Activated T-cell treated with anti-CD3 and anti-CD28 coated beads for 48 hours (primary cell): ENCODE measurements at places on chromosomes 7 and 10.
A peak's percentile ranks its signal among the peaks of the same experiment; 100 is the strongest.

- DNase-seq, result no peak
Observed at GRCh38 chr10:26650406-26650805, 47.1 kb upstream of the PDSS1 start.

- no peak for DNase-seq
Observed at GRCh38 chr7:7425321-7425720, 110.4 kb downstream of the COL28A1 start.

- no peak for DNase-seq
Observed at GRCh38 chr7:54560723-54561122, 18.5 kb downstream of the VSTM2A start.

GRCh38 chr10:97811958-97812357 lies 37.7 kb upstream of the GOLGA7B start:
- no peak for DNase-seq

GRCh38 chr7:102439963-102440795 lies 6.8 kb downstream of the ORAI2 start:
- DNase-seq, result no peak

- no peak for DNase-seq
Observed at GRCh38 chr10:86553213-86553612, 31.6 kb upstream of the WAPL start.

- no peak for DNase-seq
Observed at GRCh38 chr10:23096802-23097549, 1.6 kb downstream of the MSRB2 start.

- no peak for DNase-seq
Observed at GRCh38 chr10:93580828-93581227, 14.4 kb downstream of the FFAR4 start.

GRCh38 chr10:86443936-86444335 lies 77.3 kb upstream of the GRID1 start:
- DNase-seq, result no peak

GRCh38 chr7:69256634-69257081 lies 341.6 kb upstream of the AUTS2 start:
- no peak for DNase-seq

DNA sequence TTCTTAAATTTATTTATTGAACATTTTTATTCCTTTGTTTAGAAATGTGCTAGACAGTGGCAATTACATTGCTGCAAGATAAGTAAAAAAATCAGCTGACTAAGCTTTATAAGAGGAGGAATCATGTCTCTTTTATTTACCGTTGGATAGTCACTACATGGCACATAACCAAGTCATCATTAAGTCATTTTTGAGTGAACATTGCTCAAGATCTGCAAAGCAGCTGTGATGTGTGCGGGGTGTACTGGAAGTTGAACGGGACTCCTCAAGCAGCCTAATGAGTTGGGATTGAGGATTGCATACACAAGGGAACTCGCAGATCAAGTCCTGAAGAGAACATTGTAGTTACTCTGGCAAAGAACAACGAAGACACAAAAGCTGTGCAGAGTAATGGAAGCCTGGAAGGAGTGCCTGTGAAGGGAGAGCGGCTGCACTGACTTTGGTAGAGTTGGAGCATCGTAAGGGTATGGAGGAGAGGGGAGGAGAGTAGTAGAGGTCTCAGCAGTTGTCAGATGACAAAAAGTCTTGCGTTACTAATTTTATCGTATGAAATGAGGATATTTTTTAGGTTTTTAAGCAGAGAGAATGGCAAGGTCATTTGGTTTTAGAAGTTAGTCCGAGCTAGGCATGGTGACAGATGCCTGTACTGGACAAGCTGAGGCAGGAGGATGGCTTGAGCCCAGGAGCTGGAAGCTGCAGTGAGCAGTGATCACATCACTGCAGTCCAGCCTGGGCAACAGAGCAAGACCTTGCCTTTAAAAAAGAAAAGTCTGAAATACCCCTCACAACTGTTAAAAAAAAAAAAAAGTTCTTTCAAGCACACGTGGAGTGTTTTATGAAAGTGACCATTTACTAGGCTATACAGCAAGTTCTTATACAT lies 95.1 kb downstream of the BMPR1A start:
- DNase-seq, result no peak

- DNase-seq, result no peak
Observed at GRCh38 chr10:104732222-104732621, 91.1 kb downstream of the SORCS3 start.

- DNase-seq, result no peak
Observed at GRCh38 chr7:128266883-128267594, 26.0 kb downstream of the LEP start.

GRCh38 chr7:2750004-2750407 lies 62.0 kb downstream of the AMZ1 start:
- no peak for DNase-seq

GRCh38 chr7:99365318-99366141 lies 9.0 kb upstream of the ARPC1B start:
- peak; percentile 42 for DNase-seq

- DNase-seq, result no peak
Observed at GRCh38 chr10:116216676-116217075, 56.3 kb downstream of the GFRA1 start.

GRCh38 chr7:137591421-137591837 lies 247.9 kb upstream of the PTN start:
- no peak for DNase-seq

- no peak for DNase-seq
Observed at GRCh38 chr7:39446546-39446945, 119.7 kb upstream of the YAE1 start.

DNA sequence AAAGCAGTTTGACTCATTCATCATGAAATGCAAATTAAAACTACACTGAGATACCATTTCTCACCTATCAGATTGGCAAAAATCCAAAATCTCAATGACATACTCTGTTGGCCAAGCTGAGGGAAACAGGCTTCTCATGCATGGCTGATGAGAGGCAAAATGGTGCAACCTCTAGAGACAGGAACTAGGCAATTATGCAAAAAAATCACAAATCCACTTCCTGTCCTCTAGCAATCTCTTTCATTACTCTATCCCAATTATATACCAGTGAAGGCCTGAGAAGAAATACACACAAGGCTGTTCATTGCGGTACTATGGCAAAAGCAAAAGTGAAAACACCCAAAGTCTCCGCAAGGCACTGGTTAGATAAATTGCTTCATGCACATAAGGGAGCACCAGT lies 25.9 kb upstream of the PTPRN2 start:
- DNase-seq, result no peak

GRCh38 chr7:114930829-114931655 lies 9.1 kb downstream of the MDFIC start:
- no peak for DNase-seq

DNA sequence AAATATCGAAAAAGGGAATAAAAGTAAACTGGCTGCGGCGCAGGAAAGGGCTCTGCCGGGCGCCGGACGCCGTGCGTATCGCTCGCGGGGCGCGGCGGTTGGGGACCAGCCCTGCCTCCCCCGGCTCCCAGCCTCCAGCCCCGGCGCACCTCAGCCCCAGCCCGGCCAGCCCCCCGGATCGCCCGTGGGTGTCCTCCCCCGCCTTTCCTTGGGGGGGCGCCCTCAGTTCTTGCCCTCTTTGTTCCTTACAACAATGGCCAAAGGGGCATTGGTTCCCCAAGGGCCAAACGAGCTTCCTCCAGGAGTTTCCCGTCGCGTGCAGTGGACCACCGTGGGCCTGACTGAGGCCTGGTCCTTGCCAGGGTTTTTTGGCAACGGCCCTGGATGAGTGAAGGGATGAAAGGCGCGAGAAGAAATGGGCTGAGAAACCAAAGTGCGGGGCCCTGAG lies 1.2 kb downstream of the MACROH2A2 start:
- DNase-seq, result peak; percentile 20

GRCh38 chr10:69716711-69717560 lies 84.8 kb upstream of the COL13A1 start:
- peak; percentile 49 for DNase-seq

- no peak for DNase-seq
Observed at GRCh38 chr10:95408148-95408960, 117.6 kb upstream of the PDLIM1 start.

GRCh38 chr10:133334503-133335245 lies 2.0 kb downstream of the CALY start:
- DNase-seq, result no peak

DNA sequence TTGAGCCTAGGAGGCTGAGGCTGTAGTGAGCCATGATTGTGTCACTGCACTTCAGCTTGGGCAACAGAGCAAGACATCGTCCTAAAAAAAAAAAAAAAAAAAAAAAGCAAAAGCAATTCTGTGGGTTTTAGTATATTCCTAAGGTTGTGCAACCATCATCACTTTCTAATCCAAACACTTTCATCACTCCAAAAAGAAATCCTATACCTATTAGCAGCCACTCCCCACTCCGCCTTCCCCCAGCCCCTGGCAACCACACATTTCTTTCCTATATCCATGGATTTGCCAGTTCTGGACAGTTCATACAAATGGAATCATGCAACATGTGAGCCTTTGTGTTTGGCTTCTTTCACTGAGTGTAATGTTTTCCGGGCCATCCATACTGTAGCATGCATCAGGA lies 20.4 kb downstream of the ZAN start:
- no peak for DNase-seq

DNA sequence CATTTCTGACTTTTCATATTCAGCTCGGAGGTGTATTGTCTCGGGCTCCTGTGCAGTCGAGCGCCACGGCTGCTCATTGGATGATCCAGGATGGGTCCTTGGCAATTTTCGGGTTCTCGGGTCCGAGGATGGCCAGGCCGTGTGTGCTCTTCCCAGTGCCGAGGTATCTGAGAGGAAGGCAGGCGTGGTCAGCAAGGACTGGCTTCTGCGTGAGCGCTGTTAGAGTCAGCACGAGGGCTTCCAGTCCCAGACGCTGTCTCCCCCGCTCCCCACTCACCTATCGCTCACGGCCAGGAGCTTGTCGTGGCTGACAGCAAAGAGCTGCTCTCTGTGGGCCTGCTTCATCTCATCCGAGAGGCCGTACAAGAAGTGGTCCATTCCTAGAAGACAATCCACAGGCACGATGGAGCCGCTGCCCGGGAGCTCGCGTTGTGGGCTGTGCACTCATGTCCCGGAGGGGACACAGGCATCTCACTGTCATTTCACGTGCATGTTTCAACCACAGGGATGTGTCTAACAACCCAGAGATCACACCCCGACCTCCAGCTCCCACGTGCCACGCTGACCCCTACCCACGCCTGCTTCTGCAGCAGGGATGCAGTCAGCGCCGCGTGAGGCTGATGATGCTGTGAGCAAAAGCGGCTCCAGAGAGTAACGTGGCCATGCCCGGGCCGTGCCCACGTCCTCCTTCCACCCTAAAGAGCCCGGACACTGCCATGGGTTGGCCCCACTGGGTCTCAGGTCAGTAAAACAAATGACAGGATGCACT lies 34.4 kb downstream of the PITRM1 start:
- DNase-seq, result no peak

GRCh38 chr10:101222683-101223273 lies 6.5 kb downstream of the LBX1 start:
- DNase-seq, result no peak

DNA sequence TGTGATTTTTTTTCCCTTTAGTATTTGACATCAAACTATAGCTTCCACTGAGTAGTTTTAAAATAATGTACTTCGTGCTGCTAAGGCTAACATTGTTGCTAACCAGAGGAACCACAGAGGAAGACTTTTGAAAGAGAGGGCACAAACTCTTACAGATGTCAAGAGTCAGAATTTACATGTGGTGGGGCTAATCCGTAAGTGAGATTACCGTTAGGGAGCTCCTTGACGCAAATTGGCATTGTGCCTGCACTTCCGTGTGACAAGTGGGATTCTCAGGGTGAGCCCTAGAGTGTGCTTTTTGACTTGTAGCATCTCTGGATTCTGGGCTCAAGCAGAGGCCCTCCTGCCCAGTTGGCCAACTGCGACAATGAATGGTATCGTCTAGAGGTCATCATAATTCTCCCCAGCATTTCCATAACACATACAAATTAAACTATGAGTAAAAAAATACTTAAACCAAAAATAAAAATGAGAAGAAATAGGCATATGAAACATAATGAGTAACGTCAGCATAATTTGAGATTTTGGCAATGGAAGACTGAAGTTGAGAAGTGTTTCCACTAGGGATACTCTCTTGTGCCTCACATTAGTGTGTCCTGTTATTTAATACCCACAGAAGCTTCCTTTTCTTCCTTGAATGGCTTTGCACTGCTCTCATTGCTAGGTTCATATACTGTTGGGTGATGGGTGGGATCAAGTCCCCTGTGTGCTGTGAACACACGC lies 164.0 kb downstream of the SDK1 start:
- peak; percentile 18 for DNase-seq

DNA sequence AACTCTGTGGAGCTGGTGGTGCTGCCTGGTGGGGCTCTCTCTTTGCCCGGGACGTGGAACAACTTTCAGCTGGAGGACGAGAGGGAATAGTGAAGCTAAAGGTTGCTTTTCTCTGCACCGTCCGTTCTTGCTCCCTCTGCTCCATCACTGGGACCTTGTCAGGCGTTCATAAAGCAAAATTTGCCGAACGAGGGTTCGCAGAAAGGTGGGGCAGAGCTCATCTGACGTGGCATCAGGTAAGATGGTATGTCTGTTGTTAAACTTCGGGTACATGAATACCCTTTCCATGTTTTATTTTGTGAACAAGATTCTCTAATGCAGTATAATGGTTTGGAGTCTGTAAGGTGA lies 416 bp downstream of the BBS9 start:
- DNase-seq, result no peak

DNA sequence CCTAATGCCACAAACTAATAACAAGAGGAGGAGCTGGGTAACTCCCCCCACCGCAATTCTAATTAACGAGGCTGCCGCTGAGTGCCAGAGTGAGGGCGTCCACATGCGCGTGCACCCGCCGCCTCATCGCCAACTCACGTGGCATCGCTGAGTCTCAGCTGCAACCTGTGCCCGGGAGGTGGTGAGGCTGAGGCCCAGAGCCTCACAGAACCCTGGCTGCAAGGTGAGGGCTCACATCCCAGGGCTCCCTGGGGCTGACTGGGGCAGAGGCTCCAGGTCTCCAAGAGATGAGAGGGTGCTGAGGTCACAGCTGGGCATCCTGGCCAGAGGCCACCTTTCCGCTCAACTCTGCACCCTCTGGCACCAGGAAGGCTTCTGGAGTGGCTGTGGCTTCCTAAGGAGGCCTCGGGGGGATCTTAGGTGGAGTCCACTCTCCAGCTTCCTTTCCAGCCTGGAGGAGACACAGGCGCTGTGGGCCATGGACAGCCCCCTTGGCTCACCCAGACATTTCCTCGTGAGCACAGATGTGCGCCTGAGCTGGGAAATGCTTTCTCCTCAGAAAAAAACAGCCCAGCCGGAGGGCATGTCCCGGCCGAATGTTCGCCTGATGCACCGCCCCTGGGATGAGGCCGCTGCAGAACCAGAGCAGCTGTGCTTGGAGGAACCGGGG lies 242.6 kb downstream of the MAD1L1 start:
- DNase-seq, result no peak

DNA sequence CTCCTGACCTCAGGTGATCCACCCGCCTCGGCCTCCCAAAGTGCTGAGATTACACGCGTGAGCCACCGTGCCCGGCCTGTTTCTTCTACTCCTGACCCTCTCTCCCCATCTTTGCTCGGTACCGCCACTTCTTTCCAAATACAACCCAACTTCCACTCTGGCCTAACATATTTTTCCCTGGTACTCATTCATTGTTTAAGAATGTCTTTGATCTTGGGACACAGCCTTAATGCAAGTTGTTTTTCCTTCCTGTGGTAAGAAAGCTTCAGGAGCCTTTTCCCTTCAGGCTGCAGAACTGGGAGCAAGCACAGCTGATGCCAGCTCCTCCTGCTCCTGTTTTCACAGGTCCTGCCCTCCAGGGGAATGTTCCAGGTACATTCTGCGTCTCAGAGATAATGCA lies 13.7 kb downstream of the CALML3 start:
- DNase-seq, result no peak
